ENCODE measurements at places on chromosomes 7 and 10.
A peak's percentile ranks its signal among the peaks of the same experiment; 100 is the strongest.

DNA sequence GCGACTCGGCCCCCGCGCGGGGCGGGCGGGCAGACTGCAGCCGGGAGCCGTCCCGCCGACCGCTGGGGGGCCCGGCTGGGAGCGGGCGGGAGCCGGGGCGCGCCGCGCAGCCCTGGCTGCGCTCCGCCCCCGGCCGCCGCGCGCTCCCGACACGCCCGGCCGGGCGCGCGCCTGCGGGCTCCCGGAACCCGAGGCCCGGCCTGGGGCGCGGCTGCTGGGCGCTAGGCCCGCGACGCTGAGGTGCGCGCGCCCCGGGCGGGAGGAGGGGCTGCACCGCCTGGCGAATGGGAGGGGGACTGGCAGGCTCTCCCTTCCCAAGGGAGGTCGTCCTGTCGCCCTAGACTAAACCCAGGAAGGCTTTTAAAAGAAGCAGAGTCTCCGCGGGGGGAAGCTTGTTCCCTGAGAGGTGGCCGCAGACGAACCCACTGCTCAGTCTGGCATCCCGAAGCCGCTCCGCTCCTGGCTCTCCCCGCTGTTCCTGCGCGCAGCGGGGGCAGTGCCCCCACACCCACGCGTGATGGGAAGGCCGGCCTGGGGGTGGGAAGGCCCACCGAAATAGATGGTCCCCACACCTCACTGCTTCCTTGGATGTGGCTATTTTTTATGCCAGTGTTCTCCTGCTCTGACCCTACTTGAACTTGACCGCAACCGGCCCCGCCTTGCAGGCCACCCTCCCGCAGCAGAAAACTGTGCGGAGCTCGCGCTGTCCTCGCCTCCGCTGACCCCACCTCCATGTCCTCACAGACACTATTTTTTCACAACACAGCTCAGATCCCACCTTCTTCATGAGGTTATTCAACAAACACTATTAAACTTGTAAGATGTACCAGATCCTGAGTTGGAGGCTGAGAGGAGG, at the start of gene VOPP1:
Gene VOPP1, minus strand, starts transcription at position 125 of the 856 bp plus-strand sequence. CDS start 178 bp downstream, outside the sequence.
- DNase-seq, result peak; percentile 60

DNA sequence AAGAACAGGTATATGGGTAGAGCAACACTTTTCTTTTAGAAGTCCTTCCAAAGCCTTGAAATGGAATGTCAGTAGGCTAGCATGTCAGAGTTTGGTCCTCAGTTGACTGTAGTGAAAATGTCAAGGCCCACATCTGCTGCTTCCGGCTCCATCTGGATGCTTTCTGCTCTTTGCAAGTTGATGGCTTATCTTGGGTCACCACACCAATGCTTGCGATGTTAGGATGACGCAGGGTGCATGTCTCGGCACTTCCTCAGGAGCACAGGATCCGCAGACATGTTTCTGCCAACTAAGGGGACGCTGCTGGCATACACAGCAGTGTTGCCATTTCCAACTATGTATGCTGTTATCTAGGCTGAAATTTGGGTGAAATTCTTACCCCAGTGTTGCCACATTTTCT, 14.0 kb upstream of the HBP1 start:
- no peak for DNase-seq

GRCh38 chr10:26627324-26627723, 70.2 kb upstream of the PDSS1 start:
- DNase-seq, result no peak

GRCh38 chr10:124717911-124718741, 26.1 kb downstream of the FAM53B start:
- DNase-seq, result peak; percentile 80

DNA sequence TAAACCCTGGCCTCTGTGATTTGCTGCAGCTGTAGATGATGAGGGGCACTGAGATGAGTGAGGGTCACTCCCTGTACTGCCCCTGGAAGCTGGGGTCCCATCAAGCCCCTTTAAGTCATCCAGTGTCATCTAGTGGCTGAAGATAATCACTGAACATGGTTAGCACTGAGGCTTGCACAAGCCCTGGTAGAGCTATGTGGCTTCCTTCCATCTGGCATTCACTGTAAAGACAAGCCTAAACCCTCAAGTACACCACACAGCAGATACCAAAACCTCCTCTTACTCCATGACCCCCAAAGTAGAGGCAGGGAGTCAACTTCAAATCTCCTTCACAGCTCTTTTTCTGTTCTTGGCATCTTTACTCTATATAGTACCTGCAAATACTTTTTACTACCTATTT, 72.7 kb upstream of the MRLN start:
- no peak for DNase-seq

DNA sequence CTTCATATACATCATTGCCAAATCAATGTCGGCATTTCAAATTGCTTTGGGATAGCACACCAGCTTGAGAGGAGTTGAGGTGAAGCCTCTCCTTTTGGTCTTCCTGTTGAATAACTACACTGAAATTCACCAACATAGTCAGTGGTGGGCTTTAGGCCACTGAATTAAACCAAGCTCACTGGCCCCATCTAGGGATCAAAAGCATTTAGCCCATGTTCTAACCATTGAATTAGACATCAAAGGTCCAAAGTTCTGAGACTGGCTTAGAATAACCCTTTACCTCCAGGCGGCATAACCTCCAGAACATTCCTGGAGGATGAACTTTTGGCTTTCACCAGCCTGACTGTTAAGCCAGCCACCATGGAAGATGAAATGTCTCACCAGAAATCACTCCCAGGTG, 54.6 kb downstream of the BPGM start:
- no peak for DNase-seq

GRCh38 chr10:79056736-79057391, 11.9 kb upstream of the ZMIZ1 start:
- DNase-seq, result no peak

- DNase-seq, result peak; percentile 71
These were observed 44.2 kb downstream of the PDLIM1 start for GRCh38 chr10:95246582-95247051.

- no peak for DNase-seq
These were observed 74.3 kb upstream of the GATA3 start for GRCh38 chr10:7980196-7980595.

DNA sequence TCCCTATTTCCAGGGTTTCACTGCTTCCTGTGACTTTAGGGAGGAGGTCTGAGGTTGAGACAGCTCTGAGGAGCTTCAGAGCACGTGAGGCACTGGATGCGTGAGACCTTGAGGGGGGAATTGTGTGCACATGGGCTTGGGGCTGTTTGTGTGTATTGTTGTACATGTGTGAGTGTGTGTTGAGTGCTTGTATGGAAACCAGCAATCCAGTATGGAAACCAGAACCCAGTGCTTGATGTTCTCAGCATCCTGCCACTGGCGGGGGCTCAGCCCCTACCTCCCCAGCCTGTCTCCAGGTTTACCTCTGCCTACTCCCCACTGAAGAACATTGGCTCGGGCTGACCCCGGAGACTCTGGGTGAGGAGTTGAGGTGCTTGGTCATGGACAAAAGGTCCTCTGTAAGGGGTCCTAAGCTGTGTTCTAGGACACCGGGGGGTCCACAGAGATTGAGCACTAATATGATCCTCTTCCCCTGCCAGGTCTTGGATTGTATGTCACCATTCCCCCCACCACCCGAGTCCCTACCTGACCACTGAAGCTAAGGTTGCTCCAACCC, 20.8 kb downstream of the SFTPD start:
- DNase-seq, result no peak

GRCh38 chr7:45578022-45578421, 3.9 kb downstream of the ADCY1 start:
- DNase-seq, result no peak

GRCh38 chr10:7192061-7192460, 218.8 kb downstream of the SFMBT2 start:
- no peak for DNase-seq

DNA sequence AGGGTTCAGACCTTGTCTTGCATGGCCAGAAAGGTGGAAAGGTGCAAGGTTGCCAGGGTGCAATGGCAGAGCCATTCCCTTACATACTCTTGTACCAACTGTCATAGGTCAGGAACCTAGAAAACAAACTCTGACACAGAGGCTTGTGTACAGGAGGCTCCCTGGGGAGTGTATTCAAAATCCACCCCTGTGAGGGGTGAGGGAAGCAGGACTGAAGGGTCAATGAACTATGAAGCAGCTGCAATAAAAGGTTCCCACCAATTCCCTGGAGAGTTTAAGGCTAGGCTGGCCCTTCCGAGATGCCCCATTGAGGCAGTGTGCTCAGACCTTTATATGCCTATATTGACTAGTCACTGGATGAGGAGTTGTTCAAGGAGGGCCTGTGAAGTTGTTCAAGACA, 13.9 kb upstream of the CUZD1 start:
- no peak for DNase-seq

DNA sequence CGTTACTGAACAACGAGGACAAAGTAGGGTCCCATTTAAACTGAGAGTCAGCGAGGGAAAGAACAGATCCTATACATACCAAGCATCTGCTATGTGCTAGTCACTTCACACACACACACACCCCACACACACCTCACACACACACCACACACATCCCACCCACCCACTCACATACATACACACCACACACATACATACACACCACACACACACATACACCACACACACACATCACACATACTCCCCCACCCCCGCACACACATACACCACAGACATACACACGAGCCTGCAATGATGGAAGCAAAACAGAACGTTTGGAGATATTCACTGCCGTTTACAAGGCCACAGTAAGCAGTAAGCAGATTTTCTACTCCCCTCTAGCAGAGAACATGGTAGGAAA, 607 bp upstream of the GRB10 start:
- DNase-seq, result no peak

DNA sequence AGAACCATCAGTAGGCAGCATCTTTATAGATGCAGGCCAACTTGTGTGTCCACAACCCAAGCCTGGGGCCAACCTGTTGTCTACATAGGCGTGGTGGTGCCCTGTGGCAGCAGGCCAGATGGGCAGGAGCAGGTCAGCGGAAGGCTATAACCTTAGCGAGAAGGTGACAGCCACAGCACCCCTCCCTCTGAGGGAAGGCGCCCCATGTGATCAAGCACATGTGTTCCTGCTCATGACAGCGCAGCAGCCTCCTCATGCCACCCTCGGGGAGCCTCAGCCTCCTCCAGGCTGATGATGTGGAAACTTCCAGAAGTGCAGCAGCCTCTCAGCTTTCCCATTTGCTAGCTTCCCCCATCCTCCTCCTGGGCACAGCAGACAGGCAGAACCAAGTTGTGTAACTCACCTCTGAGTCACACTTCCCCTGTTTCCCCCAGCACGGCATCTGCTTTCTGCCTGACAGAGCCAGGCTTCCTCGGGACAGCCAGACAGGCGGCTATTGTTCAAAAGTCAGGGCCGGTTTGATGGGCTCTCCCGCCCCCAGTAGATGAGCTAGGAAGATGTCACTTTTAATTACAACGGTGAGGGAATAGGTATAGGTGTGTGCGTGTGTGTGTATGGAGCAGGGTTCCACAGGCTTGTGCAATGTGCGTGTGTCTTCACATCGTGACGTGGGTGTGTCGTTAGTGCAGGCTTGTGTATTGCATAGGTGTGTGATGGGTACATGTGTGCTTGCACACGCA, 312.0 kb upstream of the ZMIZ1 start:
- peak; percentile 28 for DNase-seq

DNA sequence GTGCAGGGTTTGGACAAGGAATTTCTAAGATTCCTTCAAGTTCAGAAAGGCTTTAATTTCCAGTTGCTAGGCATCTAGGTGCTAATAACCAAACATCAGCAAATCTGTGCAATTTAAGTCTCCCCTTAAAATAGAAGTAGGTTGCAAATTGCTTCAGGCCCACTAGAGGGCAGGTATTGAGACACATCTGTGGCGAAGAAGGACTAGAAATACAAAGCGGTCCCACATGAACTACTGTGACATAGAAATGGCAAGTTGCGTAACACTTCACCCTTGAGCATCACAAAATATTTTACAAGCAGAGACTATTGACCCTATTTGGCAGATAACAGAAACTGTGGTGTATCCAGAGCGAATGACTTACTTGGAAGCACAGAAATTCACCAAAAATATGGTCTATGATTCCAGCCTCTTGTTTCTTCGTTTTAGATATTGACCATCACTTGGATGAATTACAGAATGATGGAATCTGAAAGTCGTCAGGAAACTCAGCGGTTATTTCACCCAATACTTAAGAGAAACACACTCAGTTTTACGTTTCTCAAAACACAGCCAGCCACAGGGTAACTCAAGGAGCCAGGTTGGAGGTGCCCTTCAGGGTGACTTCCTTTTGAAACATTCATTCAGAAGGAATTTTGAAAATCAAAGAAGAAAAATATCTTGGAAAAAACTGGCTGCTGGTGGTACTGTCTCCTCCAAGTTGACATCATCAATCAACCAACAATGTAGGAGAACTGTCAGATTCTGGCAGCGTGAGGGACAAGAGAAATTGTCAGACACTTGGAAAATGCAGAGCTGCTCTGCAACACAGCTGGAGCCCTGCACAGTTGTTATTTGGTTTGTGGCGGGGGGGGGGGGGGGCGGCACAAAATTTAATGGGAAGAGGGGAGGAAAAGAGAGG, 256.3 kb upstream of the MINDY3 start:
- DNase-seq, result no peak

DNA sequence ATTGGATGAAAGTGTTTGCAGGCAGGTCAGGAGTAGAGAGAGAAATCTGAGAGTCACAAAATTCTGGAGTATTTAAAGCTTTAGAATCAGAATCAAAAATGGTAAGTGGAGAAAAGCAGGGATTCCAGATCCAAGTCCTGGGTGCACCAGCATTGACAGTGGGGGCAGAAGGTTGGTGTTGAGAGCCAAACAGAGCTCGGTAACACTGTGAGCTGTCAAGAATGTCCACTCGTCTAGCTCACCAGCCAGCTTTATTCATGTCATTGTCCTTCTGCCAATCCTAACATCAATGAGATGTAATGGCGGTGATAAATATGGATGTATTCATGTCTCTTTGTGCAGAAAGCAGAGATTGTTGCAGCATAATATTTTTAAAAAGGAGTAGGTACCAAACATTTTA, 128.8 kb downstream of the KLF6 start:
- no peak for DNase-seq

GRCh38 chr7:75762350-75762917, 9.6 kb downstream of the CCL26 start:
- no peak for DNase-seq

- peak; percentile 40 for DNase-seq
These were observed 131.9 kb downstream of the CALCR start for GRCh38 chr7:93442478-93443224.

DNA sequence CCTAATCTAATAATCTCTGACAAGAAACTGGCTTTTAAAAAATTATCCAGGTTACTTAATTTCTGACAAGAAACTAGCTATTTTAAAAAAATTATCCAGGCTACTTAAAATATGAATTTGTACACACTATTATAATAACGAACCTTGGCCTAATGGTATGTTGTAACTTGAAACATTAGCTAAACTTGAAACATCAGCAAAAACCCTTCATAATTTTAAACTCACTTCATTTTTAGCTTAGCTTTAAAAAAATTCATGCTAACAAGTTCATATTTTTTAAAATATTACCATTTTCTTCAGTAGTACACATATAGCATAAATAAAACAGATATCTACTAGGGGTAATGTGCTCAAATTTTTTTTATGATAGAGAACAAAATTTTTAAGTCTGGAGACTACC, 35.6 kb downstream of the BRAF start:
- no peak for DNase-seq
